Dorsolateral prefrontal cortex (tissue), 122 donors: ENCODE measurements at places on chromosomes 4 and X. TPM values are rescaled to one million over a fixed set of nuclear protein-coding genes. Genes with fewer than 3 reads are reported as not detected.

DNA sequence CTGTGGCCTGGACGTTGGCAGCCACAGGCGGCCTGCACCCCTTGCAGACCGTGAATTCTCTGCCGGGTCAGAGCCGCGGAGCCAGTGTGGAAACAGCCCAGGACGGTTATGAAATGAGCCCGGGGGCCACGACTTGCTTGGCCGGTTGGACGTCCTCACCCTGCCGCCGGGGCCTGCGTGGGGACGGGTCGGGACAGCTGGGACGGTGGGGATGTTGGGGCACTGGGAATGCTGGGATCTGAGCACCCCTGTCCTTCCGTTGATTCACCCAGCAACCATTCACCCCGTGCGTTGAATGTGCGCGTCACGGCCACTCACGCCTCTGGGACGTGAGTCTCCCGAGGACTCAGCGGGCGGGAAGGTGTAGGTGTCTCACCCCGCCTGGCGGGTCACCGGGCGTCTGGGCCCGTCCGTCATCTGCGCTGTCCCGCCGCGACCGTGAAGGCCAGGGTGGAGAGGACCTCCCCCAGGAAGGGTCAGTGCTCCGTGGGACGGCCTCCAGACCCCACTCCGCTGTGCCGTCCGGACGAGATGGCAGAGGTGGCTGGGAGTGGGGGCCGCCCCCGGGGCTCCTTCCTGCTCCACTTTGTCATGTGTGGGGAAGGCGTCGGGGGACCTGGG is 4.5 kb upstream of the PLCXD1 start:
- DNase-seq: no peak

The SASH3 gene
- total RNA-seq: 4.4 TPM

DNA sequence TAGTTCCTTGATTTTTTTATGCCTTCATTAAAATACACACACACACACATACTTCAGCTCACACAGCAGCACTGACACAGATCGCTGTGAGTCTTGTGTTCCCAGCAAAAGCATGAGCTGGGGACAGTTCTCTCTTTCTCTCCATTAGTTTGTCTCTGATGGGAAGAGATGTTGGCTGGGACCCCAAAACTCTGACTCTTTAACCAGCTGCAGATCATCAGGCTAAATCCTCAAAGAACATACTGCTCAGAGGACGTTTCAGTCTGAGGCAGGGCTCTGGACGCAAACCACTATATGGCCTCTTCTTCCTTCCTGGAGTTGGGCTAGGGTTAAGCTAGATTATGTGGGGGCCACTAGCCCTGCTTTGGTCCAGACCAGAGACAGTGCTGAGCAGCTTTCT is 109.6 kb downstream of the NHSL2 start:
- no peak for DNase-seq

The PDLIM5 gene
- total RNA-seq: 58.4 TPM

DNA sequence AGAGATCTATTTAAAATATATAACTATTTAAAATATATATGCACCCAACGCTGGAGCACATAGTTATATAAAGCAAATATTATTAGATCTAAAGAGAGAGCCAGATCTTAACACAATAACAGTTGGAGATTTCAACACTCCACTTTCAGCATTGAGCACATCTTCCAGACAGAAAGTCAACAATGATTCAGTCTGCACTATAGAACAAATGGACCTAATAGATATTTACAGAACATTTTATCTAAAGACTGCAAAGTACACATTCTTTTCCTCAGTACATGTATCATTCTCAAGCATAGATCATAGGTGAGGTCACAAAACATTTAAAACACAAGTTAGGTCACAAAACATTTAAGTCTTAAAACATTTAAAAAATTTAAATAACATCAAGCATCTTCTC is 36.4 kb downstream of the NLRP2B start:
- no peak for DNase-seq
